Stimulated activated CD4-positive, alpha-beta T cell treated with anti-CD3 and anti-CD28 coated beads, Interleukin-1b, Interleukin-23, amount 100 ng/mL, for 48 hours (primary cell): ENCODE measurements at places on chromosomes 1 and 21.
A peak's percentile ranks its signal among the peaks of the same experiment; 100 is the strongest.

DNA sequence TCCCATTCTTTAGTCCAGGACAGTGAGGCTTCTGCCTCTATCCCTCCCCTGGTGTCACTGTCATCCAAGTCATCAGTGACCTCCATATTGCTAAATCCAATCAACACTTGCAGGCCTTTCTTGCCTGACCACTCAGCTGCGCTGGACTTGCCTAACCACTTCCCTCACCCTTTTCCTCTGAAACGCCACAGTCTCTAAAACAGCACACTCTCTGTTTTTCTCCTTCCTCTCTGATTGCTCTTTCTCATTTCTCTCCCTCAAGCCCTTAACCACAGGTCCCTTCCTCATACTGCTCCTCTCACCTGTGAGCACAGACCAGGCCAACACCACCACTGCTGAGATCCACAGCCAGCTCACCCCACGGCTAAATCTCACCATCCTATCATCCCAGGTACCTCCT, 17.5 kb downstream of the TAL1 start:
- no peak for DNase-seq

- DNase-seq = peak; percentile 68
These were observed 29.4 kb downstream of the VAV3 start for GRCh38 chr1:107935396-107936064.

- DNase-seq = no peak
These were observed 161.9 kb upstream of the KCTD3 start for GRCh38 chr1:215405211-215405610.

DNA sequence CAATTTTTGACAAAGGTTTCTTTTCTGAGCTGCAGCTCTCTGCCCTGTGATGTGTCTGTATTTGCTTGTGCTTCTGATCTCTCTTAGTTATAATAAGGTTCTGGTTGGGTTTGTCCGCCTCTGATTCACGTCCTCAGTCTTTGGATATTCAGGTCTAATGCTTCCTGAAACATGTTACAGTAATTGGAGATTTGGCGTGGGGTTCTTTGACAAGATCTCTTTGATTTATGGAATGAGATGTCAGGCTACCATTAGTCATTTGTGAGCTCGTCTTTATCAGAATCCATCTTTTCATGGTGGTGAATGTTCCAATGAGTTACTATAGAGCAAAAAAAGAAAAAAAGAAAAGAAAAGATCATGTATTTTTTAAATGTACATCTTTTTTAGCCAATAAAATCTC, 62.5 kb downstream of the BACE2 start:
- no peak for DNase-seq

- no peak for DNase-seq
These were observed 25.8 kb upstream of the PIGC start for GRCh38 chr1:172469717-172470116.

DNA sequence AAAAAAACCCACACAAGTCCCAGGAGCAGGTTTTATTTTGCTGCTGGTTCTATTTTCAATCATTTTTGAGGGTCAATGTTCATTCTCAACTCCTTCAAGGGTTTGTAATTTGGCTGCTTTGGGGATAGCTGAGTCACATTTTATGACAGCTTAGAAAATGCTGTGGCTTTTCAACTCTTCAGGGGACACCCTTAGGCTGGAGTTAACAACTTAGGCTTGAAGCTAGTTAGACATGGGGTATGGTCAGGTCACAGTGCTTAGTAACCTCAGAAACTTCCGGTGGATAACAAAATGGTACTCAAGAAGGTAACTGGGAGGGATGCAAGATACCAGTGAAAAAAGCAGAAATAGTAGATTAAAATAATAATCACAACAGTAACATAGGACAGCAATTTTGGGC, 308.8 kb downstream of the HHIPL2 start:
- no peak for DNase-seq

GRCh38 chr1:175067362-175068106, at the start of gene TNN:
Gene TNN, plus strand, starts transcription at chr1:175067833. Its CDS starts 9,586 bp downstream, at chr1:175077419.
- no peak for DNase-seq

- DNase-seq = no peak
These were observed 83.8 kb downstream of the GON4L start for GRCh38 chr1:155773221-155773620.
